ENCODE measurements at places on chromosomes 6 and 20.

GRCh38 chr20:32395066-32395465, 36.9 kb downstream of the ASXL1 start:
- no peak for DNase-seq

GRCh38 chr20:25199473-25200260, 4.2 kb downstream of the ENTPD6 start:
- no peak for DNase-seq

DNA sequence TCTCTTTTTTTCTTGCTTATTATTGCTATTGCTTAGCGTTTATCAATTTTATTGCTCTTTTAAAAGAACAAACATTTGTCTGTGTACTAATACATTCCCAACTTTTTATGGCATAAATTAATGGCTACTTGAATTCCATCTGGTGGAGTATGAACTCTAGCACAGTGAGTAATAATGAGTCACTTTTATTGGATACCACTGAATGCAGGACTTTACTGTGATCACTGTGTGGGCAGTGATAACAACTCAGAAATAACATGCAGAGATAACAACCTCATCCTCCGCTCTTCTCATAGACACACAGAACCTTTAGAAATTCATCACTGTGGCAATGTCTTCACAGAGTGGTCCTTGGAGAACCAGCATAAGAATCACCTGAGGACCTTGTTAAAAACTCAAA, 174.9 kb upstream of the PRND start:
- DNase-seq = no peak

DNA sequence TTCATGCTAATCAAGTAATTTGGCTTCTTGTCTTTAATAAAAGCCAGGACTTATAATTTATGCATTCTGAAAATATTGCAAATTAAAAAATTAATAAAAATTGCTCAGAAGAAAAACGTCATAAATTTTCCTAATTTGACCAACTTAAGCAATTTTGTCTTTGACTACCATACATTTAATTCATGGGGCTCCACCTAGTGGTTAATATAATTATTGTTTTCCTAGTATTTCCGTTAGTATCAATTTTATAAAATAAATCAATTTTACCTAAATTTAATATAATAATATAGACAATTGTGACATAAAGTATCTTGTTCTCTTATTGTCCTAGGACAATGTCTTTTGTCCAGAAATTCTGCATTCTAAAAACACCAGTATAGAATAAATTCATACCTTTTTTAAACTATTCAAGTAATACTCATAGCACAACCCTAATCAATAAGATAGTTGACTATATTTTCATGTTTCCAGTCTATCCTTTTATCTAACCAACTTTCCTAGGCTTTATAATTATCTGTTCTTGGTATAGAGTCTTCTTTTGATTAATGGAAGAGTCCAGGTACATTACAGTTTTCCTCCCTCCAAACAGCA, 319.9 kb downstream of the TRDN start:
- DNase-seq = peak; percentile 48

GRCh38 chr6:41466437-41466990, 79.7 kb upstream of the FOXP4 start:
- DNase-seq = no peak

DNA sequence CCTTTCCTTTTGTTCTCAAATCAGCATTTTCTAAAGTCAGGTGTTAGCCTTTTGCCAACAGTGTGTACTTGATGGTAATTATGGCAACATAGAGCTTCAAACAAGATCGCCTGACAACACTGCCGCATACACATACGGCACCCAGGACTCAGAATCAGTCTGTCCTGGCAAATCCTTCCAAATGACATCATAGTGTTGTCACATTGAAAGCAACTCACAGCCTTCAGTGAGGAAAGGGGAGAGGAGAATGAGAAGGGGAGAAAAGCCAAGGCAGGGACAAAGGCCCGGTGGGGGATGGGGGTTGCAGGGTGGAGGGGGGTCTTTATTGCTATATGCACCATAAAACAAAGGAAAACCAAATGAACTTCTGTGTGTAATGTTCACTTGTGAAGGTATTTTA, 65.7 kb upstream of the PTGIS start:
- DNase-seq = no peak

GRCh38 chr20:32987044-32987825, 17.0 kb downstream of the SUN5 start:
- DNase-seq = no peak

DNA sequence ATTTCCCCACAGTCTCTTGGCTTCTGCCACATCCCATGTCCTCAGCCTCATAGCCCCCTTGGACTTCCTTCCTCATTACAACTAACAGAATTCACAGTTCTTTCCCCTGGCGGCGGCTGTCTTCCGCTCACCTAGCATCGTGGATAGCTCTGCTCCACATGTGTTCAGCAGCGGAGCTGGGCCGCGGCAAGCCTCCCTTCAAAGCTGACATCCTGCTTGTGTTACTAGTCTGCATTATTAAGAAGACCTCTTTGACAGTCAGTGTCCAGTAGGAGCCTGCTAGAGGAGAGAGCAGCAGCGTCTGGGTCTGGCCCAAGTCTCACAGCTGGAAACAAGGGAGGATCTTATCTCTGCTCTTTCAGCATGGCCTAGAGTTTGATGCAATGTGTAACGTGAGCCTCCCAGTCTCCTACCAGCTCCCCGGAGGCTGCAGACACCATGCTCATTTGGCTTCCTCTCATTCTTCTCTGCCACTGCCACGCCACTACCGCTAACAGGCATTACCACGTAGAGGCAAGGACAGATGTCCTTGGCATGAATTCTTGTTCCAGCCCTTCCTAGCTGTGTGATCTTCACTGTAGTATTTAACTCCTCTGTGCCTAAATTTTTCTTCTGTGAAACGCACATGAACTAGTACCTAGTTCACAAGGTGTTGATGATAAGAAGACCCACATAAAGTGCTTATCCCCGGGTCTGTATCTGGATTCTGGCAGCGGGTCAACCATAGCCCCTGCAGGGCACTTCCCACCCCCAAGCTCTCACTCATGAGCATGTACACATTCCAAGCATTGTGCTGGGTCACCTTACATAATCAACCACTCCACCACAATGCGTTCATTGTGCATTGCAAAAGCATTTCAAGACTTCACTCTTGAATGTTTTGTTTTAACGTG, 107.1 kb upstream of the BACH2 start:
- DNase-seq = no peak

GRCh38 chr6:167933290-167933689, 64.2 kb upstream of the KIF25 start:
- DNase-seq = no peak

DNA sequence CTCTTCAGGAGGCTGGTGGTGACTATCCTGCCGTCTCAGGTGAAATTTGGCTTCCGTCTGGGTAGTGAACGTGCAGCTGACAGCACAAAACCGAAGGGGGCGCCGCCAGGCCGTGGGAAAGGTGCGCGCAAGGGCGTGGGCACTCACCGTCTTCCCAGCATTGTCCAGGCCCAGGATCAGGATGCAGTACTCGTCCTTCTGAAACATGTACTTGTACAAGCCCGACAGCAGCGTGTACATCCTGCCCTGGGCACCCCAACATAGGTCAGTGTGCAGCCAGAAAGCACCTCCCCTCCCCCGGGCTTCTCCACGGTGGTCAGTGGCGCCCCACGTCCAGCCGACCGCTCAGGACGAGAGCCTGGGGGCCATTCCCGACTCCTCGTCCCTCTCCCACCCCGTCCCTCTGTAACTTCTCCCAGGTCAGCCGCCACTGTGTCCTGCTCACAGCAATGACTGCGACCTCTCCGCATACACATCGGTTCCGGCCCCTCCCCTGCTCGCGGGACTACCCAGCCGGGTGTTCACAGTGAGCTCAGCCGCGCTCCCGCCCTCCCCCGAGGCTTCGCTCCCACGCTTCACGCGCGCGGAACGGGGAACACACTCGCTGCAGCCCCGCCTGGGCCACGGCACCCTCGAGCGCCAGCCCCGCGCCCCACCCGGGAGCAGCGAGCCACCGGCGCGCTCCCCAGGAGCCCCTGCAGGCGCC, 771 bp downstream of the ARFRP1 start:
- peak; percentile 74 for DNase-seq

DNA sequence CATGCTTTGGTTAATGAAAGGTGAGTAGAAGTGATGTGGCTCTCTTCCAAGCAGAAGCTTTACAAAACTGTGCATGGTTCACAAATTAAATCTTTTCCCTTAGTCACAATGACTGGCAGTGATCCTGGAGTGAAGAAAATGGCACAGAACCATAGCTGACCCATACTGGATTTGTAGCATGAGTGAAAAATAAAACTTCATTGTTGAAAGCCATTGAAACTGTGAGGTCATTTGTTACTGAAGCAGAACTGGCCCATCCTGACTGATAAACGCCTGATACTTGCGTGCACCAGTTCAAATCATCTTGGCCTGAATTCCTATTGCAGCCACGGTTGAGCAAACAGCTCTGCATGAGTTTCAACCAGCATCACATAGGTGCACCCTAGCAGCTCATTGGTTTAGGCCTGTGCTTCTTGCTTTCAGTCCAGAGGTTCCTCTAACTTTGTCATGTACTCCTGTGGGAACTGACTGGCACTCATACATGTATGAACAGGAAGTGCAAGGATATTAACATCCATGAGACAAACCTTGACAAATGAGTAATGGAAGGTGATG, 40.5 kb downstream of the SAMD5 start:
- DNase-seq = peak; percentile 10

- DNase-seq = peak; percentile 89
Measured at GRCh38 chr20:9616833-9617461, 102.6 kb downstream of the LAMP5 start.

GRCh38 chr20:16914277-16914676, 166.1 kb downstream of the OTOR start:
- no peak for DNase-seq

GRCh38 chr6:2909718-2910117, 6.6 kb upstream of the SERPINB9 start:
- DNase-seq = no peak

GRCh38 chr20:43936805-43937204, 22.2 kb downstream of the TOX2 start:
- DNase-seq = no peak

DNA sequence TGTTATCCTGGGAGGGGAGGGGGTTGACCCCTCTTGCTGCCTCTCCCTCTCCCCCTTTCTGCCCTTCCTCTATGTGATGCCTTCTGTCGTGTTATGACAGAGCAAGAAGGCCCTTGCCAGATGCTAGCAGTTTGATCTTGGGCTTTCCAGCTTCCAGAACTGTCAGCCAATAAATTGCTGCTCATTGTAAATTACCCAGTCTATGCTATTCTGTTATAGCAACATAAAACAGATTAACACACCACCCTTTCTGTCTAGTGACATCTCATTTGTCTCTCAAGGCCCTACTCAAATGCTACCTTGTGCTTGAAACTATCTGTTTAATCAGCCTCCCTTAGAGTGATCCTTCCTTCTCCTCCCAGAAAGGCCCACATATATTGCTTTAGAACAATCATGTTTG, 16.4 kb upstream of the MAP3K4 start:
- no peak for DNase-seq

- DNase-seq = no peak
Measured at GRCh38 chr6:100175814-100176310, 181.8 kb upstream of the MCHR2 start.
